MG63 (cell line): ENCODE measurements at places on chromosomes 4 and X.

- peak; percentile 72 for DNase-seq
Observed at GRCh38 chrX:53440621-53441517, 6.7 kb upstream of the HSD17B10 start.

DNA sequence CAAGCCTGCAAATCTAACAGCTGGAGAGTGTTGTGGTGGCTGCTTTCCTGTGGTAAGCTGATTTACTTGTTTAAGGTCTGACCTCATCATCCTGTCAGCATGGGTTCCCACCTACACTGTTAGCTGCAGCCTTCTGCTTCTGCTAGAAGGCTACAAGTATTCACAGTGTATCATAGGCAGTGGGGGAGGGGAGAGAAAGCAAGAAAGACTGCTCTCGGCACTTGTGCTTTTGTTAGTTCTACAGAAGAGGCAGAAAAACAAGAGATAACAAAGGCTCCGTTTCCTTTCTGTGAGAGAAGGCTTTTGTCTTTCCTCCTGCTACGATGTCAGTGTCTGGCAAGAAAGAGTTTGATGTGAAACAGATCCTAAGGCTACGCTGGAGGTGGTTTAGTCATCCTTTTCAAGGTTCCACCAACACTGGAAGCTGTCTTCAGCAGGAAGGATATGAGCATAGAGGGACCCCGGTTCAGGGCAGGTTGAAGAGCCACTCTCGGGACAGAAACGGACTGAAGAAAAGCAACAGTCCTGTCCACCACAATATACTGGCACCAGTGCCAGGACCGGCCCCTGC lies at the start of gene KLHL4:
KLHL4 (plus strand) TSS at position 232 of the 571 bp plus-strand sequence; CDS start at position 324, 92 bp downstream.
- peak; percentile 55 for DNase-seq

DNA sequence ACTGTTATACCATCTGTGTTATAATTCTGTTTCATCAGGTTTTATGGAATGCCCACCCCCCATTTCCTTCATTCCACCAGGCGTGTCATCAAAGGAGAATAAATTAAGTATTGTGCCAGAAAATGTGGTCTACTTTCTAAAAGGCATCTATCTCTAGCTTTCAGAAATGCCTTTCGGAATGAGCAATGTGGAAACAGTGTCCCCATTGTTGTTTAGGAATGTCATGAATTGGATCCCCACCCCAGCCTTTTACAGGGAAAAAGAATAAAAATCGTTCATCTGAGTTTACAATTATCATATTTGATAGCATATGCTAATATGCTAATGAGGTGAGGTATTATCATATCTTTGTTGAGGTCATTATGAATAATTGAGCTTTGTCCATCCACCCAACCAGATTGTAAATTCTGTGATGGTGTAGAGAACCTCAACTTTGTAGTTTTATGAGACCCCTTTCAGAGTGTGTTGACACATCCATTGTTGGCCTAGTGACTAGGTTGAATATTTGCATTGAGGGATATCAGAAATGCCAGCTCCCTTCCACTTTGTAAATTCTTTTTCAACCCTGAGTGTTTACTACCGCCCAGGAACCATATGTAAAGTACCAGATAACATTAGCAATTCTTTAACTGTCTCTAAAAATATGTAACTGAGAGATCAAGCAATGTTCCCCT lies 56.2 kb upstream of the CCDC160 start:
- DNase-seq, result no peak

DNA sequence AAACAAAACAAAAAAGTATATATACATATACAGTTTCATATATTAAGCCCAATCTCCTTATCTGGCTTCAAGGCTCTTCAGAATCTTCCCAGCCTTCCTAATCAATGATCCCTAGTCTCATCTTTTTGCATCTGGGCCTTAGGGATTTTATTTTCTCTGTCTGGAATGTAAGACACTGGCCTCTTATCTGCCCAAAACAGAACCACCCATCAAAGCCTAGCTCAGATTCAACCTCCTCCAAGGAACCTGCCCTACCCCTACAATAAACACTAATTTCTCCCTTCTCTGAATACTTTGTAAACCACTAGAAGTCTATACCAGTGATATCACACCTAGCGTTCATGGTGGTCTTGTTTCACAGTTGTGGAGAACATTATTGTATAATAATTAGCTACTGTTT lies 23.2 kb upstream of the GAB1 start:
- DNase-seq, result no peak

- DNase-seq, result no peak
Observed at GRCh38 chr4:2141762-2142451, 82.8 kb downstream of the NAT8L start.
